ENCODE measurements at places on chromosomes 13 and 19.

DNA sequence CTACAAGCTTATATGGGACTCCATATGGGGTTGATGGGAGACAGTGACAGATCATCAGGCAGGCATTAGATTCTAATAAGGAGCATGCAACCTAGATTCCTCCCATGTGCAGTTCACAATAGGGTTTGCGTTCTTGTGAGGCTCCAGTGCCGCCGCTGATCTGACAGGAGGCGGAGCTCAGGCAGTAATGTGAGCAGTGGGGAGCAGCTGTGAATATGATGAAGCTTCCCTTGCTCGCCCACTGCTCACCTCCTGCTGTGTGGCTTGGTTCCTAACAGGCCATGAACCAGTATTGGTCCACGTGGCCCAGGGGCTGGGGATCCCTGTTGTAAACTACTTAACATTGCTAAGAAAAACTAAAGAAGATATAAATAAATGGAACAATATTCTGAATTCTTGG is 378.4 kb downstream of the KCNRG start:
- peak; percentile 46 for DNase-seq

GRCh38 chr19:48964205-48965039 is 687 bp upstream of the FTL start:
- peak; percentile 25 for DNase-seq

DNA sequence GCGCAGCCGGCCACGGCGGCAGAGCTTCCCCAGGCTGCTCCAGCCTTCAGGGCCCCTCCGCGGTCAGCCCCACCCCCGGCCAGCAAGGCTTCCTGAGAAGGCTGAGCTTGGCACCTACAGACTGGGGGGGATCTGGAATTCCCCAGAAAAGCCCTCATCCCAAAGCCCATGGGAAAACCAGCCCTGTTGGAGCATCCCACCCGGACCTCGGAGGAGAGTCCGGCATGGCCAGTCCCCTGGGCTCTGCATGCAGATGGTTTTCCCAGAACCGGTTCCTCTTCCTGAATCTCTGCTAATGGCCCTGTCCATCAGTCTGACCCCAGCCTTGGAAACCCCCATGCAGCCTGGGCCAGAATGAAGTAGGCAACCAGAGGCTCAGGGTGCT is 10.3 kb downstream of the RASA3 start:
- no peak for DNase-seq

DNA sequence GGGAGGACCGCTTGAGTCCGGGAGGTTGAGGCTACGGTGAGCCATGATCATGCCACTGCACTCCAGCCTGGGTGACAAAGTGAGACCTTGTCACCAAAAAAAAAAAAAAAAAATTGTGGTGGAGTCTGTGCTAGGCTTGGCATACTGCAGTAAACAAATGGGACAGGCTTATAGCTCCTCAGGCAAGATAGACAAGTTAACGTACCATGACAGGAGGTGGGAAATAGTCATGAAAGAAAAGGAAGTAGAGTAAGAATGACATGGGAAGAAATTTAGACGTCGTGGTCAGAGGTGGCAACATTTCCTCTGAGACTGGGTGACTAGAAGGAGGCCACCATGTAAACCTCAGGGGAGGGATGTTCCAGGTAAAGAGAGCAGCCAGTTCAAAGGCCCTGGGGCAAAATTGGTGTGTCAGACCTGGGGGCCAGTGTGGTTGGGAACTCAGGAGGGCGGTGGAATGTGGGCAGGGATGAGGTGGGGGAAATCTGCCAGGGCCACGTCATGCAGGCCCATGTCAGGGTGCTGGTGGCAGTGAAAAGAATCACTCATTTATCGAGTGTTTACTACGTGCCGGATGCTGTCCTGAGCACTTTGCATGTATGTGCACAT is 5.6 kb downstream of the SNRPA start:
- peak; percentile 28 for DNase-seq

GRCh38 chr13:50586414-50587083 is 256.9 kb downstream of the DLEU7 start:
- DNase-seq, result no peak
